Astrocyte (in vitro differentiated cells and primary cell): ENCODE measurements at places on chromosomes 2 and 18.

DNA sequence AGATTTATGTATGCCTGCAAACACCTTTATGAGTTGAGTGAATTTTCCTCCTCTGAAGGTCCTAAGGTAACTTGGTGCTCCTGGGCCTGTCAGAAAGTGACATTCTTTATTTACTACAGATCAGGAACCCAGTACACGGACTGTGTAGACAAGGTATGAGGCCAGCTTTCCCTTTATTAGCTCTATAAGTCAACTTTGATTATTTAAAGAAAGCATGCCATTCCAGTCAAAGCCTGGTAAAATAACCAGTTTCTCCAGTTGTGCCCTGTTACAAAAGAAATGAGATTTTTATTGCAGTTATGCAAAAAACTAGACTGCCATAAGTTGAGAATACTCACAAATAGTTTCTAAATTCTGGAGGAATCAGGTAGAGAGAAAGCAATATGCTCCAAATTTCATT is 266.1 kb upstream of the SP5 start:
- DNase-seq = no peak

DNA sequence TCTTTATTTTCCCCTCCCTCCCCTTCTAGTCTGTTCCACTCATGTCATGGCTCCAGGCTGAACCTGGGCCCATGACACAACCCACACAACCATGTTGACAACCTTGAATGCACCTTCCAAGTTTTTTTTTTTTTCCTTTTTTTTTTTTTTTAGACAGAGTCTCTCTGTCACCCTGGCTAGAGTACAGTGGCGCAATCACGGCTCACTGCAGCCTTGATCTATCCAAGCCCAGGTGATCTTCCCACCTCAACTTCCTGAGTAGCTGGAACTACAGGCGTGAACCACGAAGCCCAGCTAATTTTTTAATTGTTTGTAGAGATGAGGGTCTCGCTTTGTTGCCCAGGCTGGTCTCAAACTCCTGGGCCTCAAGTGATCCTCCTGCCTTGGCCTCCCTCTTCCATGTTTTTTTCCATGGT is 21.9 kb upstream of the ROCK2 start:
- DNase-seq = no peak

- no peak for DNase-seq
Observed at GRCh38 chr18:49123431-49123830, 172.7 kb upstream of the SMAD7 start.

- no peak for DNase-seq
Observed at GRCh38 chr18:58779529-58779928, 85.1 kb upstream of the ZNF532 start.

DNA sequence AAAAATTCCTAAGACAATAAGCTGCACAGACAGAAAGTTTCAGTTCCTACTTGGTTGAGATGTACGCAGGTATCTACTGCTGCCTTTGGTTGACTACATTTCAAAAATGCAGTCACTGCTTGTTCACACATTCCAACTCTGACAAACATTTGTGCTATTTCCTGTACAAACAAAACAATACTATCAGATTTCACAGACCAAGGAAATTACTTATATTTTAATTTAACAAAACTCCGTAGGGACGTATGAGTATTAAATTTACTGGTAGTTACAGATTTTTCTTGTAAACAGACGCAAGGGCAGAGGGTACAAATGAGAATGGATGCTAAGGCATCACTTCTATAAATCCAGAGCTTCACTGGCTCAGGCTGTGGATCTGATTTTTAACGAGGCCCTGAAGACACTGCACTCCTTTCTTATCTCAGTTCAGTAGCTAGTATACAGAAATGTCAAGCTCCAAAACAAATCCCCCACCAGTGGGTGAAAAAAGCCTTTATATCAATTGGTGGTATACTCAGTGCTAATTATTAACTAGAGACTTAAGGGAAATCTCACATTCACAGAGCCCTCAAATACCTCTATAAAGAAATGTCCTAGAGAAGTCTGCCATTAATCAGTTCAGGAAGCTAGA is 31.7 kb upstream of the TTC32 start:
- peak; percentile 81 for DNase-seq

- peak; percentile 46 for DNase-seq
Observed at GRCh38 chr2:200469708-200470211, 40.1 kb downstream of the KCTD18 start.

DNA sequence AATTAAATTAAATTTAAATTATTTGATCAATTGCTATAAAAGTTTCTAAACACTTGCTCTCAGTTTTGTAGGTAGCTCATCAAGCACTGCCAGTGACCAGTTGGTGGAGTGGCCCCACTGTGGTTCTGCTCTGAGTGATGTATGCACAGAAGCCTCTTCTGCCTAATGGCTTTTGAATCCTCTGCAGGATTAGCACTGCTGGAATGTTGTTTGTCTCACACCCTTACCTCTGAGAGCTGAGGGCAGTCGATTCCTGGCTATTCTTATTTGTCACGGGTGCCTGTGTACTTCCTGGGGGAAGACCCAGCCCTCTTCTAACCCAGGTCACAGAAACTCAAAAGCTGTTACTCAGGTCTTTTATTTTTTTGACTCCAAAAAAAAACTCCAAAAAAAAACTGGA is 9.5 kb downstream of the CAPN14 start:
- DNase-seq = no peak

GRCh38 chr2:7609556-7609955 is 692.3 kb downstream of the RNF144A start:
- DNase-seq = no peak

GRCh38 chr2:215716956-215717355 is 281.1 kb upstream of the FN1 start:
- DNase-seq = no peak

GRCh38 chr2:72994282-72994990 is 77.1 kb downstream of the SFXN5 start:
- DNase-seq = no peak

GRCh38 chr2:113209646-113210171 is 35.9 kb downstream of the PSD4 start:
- DNase-seq = no peak

GRCh38 chr2:83991992-83992391 is 467.1 kb downstream of the SUCLG1 start:
- no peak for DNase-seq
